Posterior cingulate gyrus (tissue), 11 donors: ENCODE measurements at places on chromosomes 4 and X.
A peak's percentile ranks its signal among the peaks of the same experiment; 100 is the strongest.

DNA sequence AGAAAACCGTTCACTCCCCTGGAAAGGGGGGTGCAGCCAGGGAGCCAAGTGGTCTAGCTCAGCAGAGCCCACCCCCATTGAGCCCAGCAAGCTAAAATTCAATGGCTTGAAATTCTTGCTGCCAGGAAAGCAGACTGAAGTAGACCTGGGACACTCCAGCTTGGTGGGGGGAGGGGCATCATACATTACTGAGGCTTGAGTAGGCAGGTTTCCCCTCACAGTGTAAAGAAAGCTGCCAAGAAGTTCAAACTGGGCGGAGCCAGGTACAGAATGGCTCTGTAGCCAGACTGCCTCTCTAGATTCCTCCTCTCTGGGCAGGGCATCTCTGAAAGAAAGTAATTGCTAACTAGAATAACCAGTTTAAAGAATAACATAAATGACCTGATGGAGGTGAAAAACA is 372.3 kb upstream of the F9 start:
- no peak for DNase-seq

DNA sequence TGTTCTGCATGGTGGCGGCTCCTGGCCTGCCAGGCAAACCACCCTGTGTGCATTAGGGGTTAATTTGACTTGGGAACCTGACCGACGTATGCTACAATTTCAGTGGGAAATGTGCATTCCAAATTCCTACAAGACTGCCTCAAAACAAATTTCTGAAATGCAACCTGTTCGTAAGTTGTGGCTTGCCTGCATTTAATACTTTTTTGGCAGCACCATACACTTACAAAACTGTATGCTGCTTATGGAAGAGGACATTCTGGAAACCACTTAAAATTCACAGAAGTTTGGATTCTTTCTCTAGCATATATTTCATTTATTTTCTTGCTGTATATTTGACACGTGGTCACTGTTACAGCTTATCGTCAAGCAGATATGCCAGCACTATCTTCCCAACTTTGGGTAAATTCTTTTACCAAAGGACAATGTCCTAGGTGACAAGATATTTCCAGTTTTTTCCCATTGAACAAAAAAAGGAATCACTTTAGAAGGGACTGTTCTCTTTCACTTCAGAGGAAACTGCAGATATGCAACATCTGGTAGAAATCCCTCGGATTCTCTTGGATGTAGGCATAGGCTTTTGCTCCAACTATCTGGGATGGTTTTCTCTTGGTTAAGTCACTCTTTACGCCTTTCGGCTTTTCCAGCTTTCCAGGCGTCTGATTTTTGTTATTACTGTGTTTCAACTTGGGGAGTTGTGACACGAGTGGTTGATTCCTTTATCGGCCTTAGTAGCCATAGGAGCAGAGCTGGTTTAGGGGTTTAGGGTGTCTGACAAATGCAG is 9.7 kb upstream of the TENM3 start:
- DNase-seq: no peak

DNA sequence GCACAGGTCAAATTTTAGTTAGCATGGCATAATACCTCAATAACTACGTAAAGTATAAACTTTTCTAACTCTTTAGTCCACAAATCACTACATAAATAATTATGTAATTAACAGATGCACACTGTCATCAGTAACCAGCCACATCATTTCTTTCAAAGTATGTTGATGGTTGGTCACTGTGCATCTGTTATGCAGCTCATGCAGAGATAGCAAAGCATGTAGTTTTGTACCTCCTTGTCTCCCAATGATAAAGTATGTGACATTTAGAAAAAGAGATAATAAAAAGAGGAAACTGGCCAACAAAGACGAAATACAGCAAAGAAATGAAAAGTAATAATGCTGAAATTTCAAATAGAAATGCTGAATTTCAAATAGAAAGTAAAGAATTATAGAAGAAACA is 2.9 kb downstream of the LAMTOR3 start:
- DNase-seq: no peak

GRCh38 chr4:48738856-48739255 is 41.2 kb downstream of the FRYL start:
- no peak for DNase-seq

- no peak for DNase-seq
Observed at GRCh38 chr4:126012691-126013290, 698.0 kb downstream of the FAT4 start.

DNA sequence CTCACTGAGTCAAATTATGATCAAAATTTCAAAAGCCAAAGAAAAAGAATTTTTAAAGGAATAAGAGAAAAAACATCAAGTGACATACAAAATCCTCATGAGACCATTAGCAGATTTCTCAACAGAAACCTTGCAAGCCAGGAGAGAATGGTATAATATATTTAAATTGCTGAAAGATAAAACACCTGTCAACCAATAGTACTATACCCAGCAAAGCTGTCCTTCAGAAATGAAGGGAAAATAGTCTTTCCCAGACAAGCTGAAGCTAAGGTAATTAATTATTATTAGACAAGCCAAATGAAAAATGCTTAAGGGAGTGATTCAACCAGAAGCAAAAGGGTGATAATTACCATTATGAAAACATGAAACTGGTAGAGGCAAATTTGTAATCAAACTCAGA is 104.2 kb upstream of the TET2 start:
- no peak for DNase-seq

DNA sequence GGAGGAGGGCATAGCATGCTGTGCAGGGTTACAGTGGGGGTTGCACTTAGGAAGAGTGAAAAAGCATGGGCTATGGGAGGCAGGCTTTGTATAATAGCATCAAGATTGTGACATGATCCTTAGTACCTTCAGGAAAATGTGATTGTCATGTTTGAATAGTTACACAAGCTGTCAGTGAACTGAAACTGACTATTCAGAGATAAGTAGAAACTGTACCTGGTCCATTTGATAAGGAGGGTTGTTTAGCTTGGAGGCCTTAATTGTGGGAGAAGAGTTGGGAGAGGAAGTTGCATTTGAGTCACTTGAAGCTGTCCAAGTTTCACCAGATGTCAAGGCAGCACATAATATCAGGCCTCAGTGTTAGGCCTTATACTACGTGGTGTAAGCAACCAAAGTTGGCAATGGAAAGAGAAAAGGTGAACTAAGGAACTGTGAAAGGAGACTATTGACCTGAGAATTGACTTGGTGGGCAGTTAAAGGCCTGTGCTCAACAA is 85.0 kb downstream of the TEX13C start:
- DNase-seq: no peak

DNA sequence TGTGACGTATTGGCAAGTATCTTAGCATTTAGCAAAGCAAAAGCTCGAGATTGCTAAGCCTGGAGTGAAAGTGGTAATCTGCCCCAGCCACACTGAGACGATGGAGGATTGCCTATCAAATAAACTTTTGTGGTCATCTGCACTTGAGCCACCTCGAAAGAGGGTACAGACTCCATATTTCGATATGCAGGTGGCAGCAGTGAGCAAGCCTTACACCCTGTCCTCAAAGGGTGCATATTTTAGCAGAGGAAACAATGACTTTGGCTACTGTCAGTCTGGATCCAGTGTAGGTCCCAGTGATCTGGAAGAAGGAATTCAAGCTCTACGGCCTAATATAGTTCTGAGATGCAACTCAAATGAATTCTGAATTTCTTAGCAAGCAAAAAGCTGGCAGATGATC is 153.9 kb downstream of the ATG4A start:
- DNase-seq: no peak

GRCh38 chr4:108700081-108700757 is 49.8 kb downstream of the OSTC start:
- no peak for DNase-seq

DNA sequence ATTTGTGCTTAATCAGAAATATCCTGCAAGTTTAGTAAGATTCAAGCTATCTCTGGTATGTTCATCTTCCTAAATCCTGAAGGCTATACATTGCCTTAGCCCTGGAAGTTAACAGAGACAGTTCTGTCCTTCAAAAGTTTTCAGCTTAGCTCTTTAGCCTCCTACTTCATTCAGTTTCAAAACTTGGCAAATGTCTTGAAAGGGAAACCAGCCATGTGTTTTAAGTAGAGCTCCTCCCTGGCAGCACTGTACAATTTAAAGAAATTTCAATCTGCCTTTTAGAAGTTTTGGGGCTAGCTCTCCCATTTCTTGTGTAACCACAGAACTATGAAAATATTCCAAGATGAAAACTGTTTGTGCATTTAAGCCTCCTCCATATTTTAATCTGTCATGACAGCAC is 47.0 kb downstream of the FANCB start:
- no peak for DNase-seq

- no peak for DNase-seq
Observed at GRCh38 chr4:137656661-137657060, 124.4 kb upstream of the PCDH18 start.

- peak; percentile 23 for DNase-seq
Observed at GRCh38 chr4:15654593-15655222, 449 bp downstream of the FBXL5 start.

GRCh38 chrX:150487369-150488094 is 80.9 kb upstream of the MTM1 start:
- no peak for DNase-seq

GRCh38 chr4:173539986-173540385 is 10.0 kb upstream of the HAND2 start:
- DNase-seq: no peak

- no peak for DNase-seq
Observed at GRCh38 chrX:103688946-103689345, 2.4 kb upstream of the MORF4L2 start.
